ENCODE measurements at places on chromosomes 16 and 17.

DNA sequence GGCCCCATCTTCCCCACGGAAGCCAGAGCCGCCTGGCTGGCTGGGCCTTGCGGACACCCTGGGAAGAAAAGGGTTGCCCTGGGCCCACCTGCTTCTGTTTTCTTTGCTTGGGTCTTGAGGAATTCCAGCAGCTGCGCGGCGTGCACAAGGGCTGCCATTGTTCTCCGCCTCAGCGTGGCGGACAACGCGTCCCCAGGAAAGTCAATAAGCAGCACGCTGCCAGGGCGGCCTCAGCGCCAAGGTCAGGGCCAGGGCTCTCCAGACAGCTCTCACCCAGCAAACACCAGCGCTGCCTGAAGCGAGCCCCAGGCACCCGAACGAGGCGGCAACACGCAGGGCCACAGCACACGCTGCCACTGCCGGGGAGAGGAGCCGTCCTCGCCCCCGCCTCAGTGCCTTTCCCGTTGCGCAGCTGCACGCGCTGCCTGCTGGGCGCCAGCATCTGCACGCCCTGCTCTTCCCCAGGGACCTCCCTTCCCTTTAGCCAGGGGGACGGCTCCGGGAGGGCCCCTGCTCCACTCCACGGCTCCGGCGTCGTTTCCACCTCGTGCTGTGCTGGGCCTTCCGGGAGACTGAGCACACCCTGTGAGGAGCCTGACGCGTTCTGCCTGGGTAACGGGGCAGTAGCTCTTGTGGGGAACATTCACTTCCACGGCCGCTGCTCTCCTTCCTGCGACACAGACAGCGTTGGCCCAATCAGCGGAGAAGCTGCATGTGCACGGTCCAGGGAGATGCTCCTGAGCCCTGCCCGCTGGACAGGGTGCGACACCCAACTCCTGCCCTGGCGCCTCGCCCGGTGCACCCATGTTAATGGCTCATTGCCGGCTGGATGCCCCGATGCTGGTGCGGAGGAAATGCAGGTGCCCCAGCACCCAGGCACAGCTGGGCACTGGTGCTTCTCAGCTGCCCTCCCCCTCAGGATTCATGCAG is 57.8 kb downstream of the LMF1 start:
- no peak for DNase-seq

DNA sequence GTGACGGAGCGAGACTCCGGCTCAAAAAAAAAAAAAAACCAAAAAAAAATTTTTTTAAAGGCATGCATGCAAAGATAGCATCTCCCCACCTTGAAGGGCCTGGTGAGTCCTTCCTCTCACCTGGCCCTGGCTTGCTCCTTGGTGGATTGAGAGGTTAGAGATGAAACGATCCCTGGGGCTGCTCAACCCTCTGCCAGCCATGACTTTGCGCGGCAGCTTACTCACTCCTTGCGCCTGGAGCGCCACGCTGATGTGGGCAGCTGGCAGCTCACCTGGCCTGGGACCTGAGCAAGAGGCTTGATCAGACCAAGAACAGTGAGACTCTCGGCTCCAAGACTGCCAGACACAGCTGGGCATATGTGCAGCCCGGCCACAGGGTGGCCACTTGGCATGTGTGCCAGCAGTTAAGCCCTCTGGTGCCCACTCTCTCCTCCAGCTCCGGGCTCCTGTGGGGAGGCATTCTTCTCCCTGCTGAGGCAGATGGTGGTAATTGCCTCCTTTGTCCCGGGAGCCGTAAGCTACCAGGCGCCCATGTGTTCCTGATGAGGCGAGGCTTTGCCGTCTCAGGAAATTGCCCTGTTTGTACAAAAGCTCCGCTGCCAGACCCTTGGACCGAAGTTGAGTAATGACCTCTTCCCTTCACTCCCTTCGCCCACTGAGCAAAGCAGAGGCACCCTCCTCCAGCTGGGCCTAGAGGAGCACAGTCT is 5.1 kb upstream of the EVPL start:
- DNase-seq: no peak

GRCh38 chr17:628089-628941 is 86.3 kb downstream of the VPS53 start:
- DNase-seq: no peak

GRCh38 chr16:4908854-4909401 is 28.0 kb downstream of the PPL start:
- DNase-seq: no peak

DNA sequence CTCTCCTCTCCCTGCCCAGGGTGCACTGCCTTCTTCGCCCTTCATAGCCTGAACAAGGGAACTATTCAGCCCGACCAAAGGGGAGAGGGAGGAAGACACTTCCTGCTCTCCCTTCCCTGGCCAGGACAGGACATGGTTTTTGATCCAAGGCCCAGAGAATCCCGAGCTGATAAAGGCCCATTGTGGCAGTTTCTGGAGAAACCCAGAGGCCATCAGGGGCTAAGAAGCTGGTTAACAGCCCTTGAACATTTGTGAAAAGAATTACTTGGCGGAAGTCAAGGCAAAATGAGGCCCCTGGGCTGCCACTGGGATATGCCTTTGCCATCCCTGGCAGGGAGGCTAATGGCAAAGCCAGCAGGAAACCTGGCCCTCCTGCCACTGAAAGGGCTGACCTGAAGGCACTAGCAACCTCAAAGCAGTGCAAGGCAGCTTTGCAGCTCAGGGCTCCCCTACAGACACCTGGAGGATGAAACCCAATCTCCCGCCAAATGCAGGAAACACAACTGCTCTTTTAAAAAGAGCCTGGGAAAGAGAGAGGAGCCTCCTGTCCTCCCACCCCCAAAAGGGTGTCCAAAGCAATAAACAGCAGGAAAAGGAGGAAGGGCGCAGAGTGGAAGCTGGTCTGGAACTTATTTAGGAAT is 12.6 kb downstream of the PHB1 start:
- DNase-seq: no peak

DNA sequence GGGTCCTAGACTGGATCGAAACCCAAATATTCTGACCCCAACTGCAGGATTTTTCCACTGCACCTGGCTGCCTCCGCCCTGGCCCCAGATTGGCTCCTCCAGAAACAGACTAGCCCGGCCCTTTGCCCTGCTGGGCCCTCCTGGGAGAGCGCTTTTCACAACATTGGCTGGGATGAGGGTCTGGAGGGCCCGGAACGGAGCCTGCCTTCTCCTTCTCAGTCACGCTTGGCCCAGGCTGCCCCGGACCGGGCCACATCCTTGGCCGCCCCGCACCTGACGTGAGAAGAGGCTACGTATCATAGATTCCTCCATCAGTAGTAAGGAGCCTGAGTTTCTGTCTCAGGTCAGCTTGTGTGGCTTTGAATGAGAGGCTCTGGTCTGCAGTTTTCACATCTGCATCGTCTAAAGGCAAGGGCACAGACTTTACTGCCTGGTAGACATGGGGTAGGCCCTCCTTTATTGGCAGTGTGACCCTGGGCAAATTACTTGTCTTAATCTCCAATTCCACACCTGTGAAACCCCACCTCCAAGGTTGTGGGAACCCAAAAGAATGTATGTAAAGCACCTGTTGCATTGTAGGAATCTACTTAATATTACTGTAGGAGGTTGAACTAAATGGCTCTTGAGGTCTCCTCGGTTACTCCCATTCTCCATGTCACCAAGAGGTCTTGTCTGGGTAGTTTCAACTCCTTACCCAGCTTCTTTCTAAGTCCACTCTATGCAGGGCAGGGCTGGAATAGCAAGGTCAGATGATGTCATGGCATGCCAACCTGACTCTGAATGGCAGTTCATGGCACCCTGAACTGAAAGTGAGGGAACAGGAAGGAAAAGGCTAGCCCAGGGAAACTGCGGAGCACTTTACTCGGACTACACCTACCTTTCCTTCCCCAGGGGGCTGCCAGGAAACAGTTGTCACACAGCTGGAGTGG is 661 bp downstream of the LRRC3C start:
- DNase-seq: peak; percentile 43

- DNase-seq: no peak
Measured at GRCh38 chr16:28913946-28914724, 10.9 kb downstream of the RABEP2 start.

GRCh38 chr17:14731591-14731990 is 430.7 kb downstream of the HS3ST3B1 start:
- no peak for DNase-seq
